ENCODE measurements at places on chromosomes 5 and 9. TPM values are rescaled to one million over a fixed set of nuclear protein-coding genes. Genes with fewer than 3 reads are reported as not detected.
A peak's percentile ranks its signal among the peaks of the same experiment; 100 is the strongest.

The TXNDC8 gene
- not detected for total RNA-seq

GRCh38 chr9:38280251-38280800 lies 112.2 kb upstream of the ALDH1B1 start:
- no peak for DNase-seq

GRCh38 chr9:99113414-99114048 lies 8.6 kb downstream of the TGFBR1 start:
- no peak for DNase-seq

DNA sequence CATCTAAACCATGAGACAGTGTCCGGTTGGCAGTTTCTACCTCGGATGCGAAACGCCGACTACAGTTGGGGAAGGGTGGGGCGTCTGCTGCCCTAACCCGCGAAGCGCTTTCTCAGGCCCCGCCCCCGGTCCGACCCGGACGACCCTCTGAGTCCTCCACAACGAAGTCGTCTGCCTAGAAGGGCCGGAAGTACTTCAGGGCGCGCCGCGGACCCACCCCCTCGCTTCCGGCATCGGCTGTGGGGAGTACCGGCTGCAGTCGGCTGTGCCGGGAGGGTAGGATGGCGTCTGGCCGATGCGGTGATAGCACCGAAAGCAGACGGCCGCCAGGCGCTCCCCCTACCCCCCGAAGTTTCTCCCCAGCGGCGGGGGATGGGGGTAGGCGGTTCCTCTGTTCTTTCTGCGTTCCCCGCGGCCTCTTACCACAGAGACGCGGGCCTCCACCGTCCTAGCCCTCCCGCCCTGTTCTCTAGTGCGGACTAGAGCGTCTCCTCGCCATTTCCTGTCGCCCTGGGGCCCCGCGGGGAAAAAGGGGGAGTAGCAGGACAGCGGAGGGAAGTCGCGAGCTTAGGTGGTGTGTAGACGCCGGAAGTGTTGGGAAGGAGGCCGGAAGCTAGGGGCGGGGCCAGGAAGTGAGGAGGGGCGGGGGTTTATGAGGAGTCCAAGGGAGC lies at the start of gene TRIM41:
TRIM41 (plus strand) TSS at position 224 of the 671 bp plus-strand sequence. CDS start 719 bp downstream, outside the sequence.
- peak; percentile 96 for DNase-seq

DNA sequence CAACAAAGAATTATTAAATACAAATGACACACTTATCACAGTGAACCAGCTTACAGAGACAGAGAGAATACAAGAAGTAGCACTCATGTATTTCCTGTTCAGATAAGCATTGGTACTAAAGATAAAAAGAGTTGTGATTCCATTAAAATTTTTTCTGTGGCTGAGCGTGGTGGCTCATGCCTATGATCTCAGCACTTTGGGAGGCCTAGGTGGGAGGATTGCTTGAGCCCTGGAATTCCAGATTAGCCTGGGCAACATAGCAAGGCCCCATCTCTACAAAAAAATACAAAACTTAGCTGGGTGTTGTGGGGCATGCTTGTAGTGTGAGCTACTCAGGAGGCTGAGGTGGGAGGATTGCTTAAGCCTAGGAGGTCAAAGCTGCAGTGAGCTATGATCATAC lies 32.9 kb downstream of the FCHO2 start:
- no peak for DNase-seq

GRCh38 chr5:9151684-9152427 lies 394.0 kb downstream of the SEMA5A start:
- DNase-seq, result no peak

GRCh38 chr5:62460578-62460983 lies 48.0 kb downstream of the IPO11 start:
- DNase-seq, result peak; percentile 21

DNA sequence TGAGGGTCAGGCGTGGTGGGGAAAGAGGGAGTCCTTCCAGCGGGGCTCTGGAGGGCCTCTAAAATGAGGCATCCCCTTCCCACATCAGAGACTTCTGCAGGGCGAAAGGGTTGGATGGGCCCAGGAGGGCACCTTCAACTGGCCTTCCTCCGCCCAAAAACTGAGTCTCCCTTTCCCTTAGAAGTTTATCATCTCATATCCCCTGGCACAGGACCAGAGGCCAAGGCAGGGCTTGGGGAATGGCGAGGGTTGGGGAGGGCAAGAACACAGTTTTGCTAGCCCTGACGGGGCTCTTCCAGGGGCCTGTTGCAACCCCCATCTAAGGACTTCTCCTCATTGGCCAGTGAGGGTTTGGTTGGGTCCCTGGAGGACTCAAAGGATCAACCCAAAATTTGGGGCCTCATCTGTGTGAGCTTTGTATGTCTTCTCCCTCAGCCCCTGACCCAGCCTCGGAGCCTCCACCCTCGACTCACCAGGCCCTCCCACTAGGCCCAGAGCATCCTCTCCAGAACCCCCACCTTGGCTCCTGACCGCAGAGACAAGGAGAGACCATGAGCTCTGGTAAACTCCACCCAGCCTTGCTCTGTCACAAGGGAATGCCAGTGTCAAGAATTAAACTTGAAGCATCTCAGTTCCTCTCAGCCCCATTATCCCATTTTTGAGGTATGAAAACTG lies 24.1 kb downstream of the AQP7 start:
- no peak for DNase-seq

DNA sequence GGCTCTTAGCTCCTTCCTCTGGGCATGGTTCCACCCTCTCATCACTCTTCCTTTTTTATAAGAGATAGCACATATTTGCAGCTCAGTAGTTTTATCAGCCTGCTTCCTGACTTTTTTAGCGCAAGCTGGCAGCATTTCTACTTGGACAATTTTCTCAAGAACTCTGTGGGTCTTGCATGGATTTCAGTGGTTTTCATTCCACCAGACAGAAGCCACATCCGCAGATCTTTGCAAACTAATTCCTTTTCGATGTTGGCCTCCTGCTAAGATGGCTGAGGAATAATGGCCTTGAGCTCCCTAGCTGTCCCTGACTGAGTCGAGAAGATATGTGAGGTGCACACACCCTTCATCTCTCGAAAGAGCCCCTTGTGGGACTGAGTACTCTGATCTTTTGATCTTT lies 49.5 kb downstream of the GALNT12 start:
- no peak for DNase-seq
